Activated naive CD4-positive, alpha-beta T cell (primary cell): ENCODE measurements at places on chromosomes 3 and 15.

- DNase-seq: no peak
Measured at GRCh38 chr3:40899286-40899712, 300.0 kb upstream of the CTNNB1 start.

- no peak for DNase-seq
Measured at GRCh38 chr3:130916507-130917167, 22.8 kb downstream of the ATP2C1 start.

- DNase-seq: no peak
Measured at GRCh38 chr3:38960953-38961622, 90.7 kb downstream of the SCN11A start.

GRCh38 chr15:36313021-36313420, 266.4 kb upstream of the CDIN1 start:
- DNase-seq: no peak
